ENCODE measurements at places on chromosomes 5 and 9.

GRCh38 chr9:115777610-115778009 lies 376.0 kb upstream of the PAPPA start:
- DNase-seq: no peak

DNA sequence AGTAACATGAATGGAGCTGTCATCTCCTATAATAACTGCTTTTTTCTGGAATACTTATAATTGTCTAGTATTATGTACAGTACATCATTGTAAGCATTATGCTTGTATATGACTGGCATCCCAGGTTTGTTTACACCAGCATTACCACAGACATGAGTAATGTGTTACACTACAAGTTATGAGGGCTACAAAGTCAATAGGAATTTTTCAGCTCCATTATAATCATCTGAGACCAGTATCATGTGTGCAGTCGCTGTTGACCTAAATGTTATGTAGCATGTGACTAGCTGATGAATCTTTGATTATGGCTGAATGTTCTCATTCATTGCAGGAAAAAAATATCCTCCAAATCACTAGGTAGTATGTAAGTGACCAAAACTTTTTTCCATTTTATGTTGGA lies 2.2 kb downstream of the ZCCHC9 start:
- no peak for DNase-seq

- no peak for DNase-seq
Measured at GRCh38 chr9:89418474-89418845, 79.5 kb downstream of the SEMA4D start.

GRCh38 chr5:16935231-16936149 lies 598 bp downstream of the MYO10 start:
- DNase-seq: no peak

- DNase-seq: no peak
Measured at GRCh38 chr5:115751176-115751575, 65.3 kb downstream of the CDO1 start.

DNA sequence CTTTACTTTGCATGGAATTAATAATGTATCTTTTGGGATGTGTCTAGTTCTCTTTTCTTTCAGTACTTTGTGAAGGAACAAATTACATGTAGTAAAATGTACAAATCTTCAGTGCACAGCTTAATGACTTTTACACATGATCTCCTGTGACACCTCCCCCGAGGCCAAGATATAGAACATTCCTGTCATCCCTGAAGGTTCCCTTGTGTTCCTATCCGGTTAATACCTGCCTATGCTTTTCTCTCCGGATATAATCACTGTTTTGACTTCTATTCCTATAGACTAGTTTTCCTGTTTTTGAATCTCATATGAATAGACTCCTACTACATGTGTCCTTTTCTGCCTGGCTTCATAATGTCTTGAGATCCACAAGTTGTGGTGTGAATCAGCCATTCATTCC lies 21.5 kb downstream of the STC2 start:
- DNase-seq: no peak

DNA sequence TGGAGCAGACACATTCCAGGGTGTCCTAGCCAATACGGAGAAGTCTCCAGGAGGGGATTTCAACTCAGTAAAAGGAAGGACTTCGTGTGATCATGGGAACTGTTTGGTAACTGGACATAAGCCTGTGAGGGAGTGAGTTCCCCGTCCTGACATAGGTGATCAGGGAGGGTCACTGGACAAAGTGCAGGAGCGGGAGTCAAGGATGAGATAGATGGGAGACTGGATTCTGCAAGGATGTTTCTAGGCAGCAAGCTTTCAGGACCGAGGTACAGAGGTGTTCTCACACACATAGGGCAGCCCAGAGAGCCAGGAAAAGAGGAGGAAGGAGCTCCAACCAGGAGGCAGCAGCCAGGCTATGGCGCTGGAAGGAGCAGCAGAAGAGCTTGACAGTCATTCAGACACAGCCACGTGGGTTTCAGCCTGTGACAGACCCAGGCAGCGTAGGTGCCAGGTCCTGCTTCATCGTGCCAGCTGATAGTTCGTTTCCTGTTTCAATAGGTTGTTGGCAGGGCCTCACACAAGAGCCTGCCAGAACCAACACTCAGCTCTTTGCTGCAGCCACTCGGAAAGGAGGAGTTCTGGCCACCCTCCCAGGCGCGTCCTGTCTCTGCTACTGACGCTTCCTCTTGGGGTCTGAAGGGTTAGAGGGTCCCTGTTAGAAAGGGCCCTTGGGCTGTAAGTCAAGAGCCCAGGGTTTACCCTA lies 84.1 kb downstream of the AMBP start:
- DNase-seq: no peak

DNA sequence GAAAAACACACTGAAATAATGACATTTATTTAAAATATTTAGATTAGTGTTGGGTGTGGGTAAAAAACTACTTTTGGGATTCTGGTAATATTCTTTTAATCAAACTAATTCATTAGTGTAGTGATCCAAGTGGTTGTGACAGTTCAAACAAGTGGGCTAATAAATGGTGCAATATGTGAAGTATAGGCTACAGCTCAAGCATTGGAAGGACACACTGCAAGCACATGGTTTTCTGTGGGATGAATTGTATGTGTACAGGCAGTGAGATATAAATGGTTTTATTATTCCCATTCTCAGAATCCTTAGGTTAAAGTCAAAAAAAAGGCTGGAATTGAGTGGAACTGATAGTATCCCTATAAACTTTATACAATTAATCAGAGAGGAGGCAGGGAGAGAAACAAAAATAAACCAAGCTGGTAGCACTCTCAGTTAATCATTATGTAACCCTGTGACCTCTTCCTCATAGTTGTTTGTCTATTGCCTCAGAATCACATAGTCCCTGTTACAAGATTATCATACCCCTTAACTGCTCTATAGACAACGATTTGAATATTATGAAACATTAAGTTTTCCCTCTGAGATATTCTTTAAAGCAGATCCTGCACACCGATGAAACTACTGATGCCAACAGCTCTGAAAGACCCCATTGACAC lies 1755.4 kb upstream of the ACO1 start:
- no peak for DNase-seq

- DNase-seq: no peak
Measured at GRCh38 chr9:123345567-123345955, 10.4 kb upstream of the CRB2 start.

DNA sequence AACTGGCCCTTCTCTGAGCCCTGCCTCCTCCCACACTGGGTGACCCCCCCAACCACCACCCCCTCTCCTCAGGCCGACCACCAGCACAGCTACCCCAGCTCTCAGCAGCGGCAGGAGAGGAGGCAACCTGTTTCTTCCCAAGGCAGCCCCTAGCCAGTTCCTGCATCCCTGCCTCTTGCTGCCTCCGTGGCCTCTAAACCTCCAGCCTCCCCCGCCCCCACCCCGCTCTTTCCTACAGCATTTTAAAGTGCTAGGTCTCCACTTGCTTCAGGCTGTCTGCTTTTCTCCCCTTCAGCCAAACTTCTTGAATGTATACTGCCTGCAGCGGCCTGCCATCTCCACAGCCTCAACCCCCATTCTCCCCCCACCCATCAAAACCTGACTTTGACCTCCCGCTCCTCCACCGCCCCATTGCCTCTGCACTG lies 135.6 kb downstream of the DAB2IP start:
- no peak for DNase-seq

- no peak for DNase-seq
Measured at GRCh38 chr5:110899566-110900412, 161.0 kb downstream of the SLC25A46 start.

DNA sequence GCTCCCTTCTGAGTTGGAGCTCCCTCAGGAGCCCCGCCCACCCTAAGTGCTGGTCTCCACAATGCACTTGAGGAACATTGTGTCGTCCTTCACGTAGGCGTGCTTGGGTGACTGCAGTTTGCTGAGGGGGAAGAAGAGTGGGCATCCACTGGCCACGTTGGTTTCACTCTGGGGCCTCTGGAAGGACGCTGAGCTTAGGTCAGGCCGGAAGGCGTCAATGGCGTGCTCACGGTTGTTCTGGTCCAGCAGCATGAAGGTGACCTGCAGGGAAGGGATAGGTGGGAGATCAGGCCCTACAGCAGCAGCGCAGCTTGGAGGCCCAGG lies 21.7 kb downstream of the TRAF1 start:
- DNase-seq: no peak

DNA sequence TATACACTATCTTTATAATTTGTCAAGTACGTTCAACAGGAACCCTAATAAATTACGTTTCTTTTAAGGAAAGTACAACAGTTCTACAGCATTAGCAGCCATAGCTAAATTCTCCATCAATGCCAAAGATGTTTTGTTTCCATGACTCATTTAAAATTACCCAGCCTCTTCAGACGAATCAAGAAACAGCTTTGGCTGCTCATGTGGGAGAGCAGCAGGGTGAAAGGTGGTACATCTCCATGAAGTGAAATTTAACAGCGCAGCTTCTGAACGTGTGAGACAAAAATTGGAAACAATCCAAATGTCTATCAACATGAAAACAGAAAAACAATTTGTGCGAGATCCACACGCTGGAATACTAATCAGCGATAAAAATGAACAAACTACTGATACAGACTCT lies 327.3 kb upstream of the CDH6 start:
- no peak for DNase-seq
